Inflammatory macrophage treated with lipopolysaccharide for 4 hours (primary cell): ENCODE measurements at places on chromosomes 4 and X.

DNA sequence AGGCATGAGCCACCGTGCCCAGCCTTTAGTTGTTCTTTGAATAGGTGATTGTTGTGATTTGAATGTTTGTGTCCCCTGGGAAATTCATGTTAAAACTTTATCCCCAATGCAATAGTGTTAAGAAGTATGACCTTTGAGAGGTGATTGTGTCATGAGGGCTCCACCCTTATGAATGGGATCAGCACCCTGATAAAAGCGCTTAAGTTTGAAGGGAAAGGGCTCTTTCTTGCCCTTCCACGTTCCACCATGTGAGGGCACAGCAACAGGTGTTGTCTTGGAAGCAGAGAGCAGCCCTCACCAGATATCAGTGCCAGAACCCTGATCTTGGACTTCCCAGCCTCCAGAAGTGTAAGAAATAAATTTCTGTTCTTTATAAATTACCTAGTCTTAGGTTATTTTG is 33.7 kb upstream of the RP2 start:
- no peak for DNase-seq

GRCh38 chrX:41604766-41605543 is 83.8 kb upstream of the GPR34 start:
- peak; percentile 43 for DNase-seq

DNA sequence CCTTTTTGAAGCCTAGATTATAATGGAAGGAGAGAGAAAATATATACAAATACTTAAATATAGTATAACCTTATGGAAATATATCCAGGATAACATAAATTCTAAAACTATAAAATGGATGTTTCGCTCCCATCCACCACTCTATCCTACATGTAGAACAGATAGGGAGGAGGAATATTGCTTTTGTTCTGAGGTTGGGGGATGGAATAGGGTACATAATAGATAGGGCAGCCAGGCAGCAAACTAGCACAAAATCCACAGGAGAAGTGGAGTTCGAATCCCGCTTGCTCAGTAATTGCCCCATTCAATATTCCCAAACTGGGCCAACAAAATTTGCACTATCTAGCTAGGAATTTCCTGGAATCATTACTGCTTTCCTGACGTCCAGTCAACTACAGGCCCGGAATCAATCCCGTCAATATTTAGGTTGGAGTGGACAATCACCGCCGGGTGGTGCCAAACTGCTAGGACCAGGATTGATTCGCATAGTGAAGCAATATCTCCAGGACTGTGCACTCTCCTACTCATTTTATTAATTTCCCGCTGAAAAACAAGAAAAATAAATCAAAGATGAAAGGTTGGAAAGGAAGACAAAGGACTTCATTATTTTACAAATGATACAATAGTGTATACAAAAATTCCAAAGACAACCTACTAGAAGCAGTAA is 40.4 kb upstream of the PAPSS1 start:
- no peak for DNase-seq

DNA sequence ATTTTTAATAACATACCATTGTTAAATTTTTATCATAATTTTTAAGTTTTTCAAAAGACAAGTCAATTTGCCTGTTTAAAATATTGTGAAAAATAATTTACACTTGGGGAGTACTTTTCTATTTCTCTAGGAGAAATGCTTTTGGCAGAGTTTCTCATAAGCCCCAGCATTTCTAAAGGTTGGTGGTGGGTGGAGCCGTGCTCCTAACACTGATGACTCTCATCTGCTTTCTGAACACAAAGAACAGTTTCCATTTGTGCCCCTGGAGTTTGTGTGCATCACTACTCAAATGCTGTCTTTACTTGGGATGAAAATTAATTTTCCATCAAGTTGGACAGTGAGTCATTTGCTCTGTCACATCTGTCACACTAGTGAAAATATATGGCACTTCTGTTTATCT is 57.6 kb downstream of the TNIP2 start:
- DNase-seq: no peak

- DNase-seq: peak; percentile 31
These were observed 18.0 kb downstream of the STARD8 start for GRCh38 chrX:68665502-68665901.

GRCh38 chr4:151238477-151238876 is 38.5 kb upstream of the PRSS48 start:
- no peak for DNase-seq

GRCh38 chrX:41145920-41146608 is 60.8 kb downstream of the USP9X start:
- peak; percentile 49 for DNase-seq

GRCh38 chr4:141473952-141474351 is 162.4 kb upstream of the IL15 start:
- DNase-seq: no peak

GRCh38 chr4:143374255-143374654 is 37.6 kb downstream of the GAB1 start:
- no peak for DNase-seq

DNA sequence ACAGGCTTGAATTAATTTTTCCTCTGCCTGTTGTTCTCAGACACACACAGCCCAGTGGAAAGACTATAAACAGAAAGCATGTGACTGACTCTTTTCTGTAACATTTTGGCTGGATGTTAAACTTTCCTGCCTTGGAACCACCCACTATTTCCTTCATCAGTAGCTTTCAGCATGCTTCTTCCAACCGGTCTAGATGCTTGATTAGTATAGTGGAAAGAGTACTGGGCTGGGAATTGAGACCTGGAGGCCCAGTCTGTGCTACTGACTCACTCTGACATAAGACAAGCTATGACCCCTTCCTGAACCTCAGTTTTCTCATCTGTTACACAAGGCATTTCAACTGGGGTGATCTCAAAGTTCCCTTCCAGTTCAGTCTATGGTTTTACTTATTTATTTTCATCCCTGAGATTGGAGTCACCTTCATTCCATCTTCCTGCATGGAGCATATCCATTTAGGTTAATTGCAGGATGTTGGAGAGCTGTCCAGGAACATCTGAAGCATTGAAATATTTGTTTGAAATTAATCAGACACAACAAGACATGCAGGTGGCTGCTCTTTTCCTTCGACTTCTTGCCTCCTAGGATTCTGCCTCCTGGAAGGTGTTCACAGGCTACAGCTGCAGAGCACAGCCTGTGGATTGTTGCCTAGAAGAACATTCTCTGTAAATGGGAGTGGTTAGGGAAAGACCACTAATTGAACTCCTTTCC is 173.4 kb downstream of the RTL9 start:
- DNase-seq: no peak

DNA sequence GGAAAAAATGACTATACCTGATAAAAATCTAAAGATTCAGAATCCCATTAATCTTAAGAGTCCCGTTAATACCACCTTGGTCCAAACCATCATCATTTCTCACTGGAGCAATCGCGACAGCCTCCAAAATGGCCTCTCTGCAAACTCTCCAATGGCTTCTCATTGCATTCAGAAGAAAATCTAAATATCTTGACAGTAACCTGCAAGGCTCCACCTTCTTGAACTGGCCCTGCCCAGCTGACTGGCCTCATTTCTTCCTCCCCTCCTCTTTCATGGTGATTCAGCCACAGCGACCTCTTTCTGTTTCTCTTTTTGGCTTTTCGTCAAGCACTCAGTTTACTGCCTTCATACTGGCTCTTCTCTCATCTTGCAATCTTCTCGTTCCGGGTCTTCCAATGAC is 56.2 kb upstream of the GPRIN3 start:
- DNase-seq: no peak

DNA sequence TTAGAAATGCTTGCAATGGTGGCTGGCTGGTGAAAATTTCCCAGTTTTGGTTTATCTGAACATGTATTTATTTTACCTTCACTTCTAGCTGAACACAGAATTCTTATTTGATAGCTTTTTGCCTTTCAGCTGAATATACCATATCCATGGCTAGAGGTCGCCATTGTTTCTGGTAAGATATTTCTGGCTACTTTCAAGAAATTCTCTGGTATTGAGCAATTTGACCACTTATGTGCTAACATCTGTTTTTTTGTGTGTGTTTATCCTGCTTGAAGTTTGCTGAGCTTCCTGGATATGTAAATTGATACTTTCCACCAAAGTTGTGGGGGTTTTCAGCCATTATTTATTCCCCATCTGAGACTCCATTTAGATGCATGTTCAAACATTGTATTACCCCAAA is 75.4 kb downstream of the FBXW7 start:
- DNase-seq: peak; percentile 83

DNA sequence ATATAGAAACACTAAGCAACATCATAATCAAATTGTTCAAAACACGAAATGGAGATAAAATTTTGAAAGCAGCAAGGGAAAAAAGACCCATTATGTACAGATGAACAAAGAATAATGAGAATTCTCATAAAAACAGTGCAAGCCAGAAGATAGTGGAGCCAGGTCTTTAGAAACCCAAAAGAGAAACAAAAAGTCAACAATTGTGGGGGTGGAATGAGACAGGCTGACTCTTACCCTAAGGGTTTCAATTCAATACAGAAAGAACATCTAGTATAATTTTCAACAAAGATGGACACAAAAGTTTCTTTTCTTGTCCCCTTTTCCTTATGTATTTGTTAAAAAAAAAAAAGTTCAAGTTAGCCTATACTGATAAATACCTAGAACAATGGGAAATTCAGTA is 34.0 kb upstream of the MAGEB2 start:
- DNase-seq: no peak

DNA sequence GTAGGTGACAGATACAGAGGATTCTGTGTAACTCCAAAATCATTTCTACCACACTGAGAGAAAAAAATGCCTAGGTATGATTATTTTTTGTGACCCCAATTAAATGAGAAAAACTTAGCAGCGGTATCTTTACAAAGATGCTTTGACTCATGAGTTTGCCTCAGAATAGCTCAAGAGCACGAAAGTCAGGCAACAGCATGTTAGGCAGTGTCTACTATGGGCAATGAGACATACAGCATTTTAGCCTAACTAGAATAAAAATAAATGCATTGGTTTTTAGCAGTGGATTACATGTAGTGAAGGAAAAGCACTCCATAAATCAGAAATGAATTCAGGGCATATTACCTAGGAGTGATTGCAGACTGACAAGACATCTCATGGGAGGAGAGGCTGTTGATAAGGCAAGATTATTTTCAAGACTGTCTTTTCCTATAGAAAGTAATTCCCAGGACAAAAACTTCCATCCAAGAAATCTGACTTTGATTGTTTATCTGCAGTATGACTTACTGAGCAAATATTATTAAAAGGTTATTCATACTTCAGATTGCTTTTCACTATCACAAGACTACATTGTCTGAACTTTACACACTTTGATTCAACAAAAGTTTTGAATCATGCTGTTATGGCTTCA is 3.6 kb downstream of the ANXA10 start:
- no peak for DNase-seq

DNA sequence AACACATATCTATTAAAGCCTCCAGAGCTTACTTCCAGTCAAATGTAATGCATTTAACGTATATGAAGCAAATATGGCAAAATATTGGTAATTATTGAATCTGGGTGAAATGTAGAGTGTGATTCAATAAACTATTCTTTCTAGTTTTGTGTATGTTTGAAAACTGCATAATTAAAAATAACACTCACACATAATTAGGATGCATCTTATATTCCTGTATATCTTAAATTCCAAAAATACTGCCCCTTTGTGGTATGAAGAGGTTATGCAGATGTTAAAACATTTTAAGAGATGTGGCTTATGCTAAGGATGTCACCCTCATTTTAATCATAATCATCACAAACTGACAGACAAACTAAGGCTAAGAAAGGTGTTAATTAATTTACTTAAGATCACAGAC is 182.9 kb downstream of the COX18 start:
- no peak for DNase-seq

DNA sequence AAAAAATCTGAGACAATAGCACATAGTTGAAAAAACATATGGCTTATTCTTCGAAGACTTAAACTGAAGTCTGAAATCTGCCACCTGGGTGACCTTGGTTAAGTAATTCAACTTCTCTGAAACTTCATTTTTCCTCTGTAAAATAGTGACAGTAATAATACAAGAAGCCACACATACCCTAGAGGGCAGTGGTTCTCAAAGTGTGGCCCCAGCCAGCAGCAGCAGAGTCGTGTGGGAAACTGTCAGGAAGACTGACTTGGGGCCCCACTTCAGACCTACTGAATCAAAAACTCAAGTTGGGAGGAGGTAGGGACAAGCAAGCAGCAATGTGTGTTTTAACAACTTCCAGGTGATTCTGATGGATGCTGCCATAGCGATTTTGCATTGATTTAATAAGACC is 249.9 kb downstream of the HNRNPD start:
- no peak for DNase-seq

DNA sequence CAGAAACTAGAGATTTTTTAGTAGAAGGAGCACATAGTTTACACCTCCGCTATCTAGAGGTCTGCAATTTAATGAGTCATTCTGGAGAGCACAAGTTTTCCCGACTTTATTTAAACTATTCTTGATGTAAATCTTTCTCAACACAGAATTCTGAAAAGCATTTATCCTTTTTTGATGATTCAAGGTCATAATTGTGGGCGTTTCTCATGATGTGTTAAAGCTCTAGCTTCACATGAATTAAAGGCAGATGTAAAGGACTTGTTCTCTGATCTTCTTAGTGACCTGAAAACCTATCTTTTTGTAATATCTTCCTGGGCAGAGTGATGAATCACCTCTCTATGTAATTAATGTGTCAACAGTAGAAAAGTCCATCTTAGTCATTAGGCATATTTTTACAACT is 128.8 kb downstream of the COMMD8 start:
- no peak for DNase-seq

DNA sequence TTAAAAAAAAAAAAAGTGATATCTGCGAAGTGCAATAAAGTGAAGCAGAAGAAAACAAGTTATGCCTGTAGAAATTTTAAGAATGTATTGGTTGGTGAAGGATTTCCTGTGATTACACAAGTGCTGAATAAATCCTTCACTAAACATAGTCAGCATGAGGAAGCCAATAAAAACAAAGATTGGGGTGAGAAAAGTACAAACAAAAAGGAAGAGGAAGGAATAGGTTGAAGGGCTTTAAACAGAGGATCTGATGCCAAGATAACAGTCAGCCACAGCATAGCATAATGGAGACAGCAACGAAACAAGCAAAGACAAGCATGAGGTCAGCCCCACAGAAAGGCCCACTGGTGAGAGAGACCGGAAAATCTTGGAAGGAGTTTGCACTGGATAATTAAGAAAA is 372.2 kb downstream of the ADAM29 start:
- no peak for DNase-seq

DNA sequence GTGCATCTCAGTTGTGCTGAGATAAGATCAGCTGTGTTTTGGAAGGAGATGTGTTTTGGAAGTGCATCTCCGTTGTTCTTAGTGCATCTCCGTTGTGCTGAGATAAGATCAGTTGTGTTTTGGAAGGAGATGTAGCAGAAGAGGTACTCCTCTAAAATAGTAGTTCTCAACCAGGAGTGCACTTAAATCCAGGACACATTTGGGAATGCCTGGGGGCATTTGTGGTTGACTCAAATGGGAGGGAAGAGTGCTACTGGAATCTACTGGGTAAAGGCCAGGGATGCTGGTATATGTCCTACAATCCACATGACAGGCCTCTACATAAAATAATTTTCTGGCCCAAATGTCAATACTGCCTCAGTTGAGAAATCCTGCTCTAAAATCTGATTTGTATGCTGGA is 70.8 kb upstream of the CHRDL1 start:
- no peak for DNase-seq

- no peak for DNase-seq
These were observed 117.4 kb downstream of the DIPK2B start for GRCh38 chrX:45083314-45083713.
